ENCODE measurements at places on chromosomes 5 and 9.

DNA sequence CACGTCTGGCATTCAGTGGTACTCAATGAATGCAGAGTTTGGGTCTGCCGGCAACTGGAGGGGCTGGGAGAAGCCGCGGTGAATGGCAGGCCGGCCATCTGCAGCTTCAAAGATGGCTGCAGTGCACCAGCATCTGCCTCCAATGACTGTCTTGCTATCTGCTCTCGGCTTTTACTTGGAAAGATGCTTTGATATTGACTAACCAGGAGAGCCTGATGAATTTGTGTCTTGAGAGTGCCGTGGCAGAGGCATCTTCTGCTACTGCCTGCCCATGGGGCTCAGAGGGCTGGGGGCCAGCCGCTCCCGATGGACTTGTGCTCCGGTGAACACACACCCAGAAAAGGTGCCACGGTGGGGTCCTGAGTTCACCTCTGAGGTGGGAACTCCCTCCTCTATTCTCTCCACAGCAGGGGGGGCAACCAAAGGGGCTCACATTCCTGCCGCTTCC lies 164.5 kb downstream of the COL23A1 start:
- DNase-seq: no peak

DNA sequence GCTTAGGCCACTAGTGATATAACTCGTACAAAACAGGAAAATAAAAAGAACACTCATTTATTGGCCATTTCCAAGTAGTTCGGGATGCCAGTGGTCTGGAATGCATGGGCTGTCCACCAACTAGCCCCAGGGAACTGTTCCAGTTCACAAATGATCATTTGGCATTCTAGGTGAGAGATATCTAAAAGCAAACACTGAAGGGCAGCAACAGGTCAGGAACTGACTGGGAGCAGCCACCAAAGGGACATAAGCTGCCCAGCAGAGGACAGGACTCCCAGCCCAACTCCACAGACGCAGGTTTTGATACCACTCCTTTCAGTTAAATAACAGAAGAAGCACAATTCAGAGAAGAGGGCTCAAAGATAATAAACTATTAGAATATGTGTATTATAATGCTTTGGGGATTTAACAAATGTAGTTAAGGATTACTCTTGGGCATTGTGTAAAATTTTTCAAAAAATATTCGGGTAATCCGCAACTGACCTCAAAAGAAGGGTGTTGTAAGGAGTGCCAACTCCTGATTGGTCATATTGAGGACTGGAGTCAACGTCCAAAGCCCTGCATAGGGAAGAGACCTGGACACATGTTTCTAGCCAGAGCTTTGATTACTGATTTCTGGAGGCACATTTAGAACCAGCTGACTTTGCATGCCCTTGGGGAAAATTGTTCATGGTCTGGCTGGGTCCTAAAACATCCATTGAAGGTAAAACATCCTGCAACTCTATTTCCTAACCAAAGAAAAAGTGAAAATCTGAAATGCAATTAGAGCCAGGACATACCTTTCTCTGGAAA lies 320.0 kb downstream of the DNAH5 start:
- no peak for DNase-seq

GRCh38 chr9:98977246-98977714 lies 33.6 kb downstream of the COL15A1 start:
- no peak for DNase-seq

DNA sequence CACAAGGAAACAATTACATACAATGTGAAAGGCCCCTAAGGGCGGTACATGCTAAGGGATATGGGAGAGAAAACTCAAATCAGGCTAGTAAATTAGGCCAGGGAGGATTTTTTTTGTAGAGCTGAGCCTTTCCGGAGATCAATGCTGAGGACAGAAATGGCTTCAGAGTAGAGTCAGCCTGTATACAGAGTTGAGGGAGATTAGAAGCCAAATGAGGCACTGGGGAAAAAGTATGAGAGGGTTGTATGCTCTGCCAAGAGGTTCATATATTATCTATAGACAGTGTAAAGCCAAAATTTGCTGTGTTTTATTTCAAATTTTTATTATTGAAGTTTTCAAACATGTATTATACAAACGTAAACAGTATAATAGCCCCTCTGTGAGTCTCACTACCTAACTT lies 103.1 kb downstream of the BNC2 start:
- no peak for DNase-seq

- DNase-seq: peak; percentile 20
Measured at GRCh38 chr5:7850395-7851239, at the start of gene CFAP90. Gene CFAP90, minus strand, starts transcription at chr5:7851133. Its CDS starts 112 bp downstream, at chr5:7851021.

GRCh38 chr9:98558575-98558974 lies 150.2 kb downstream of the GABBR2 start:
- DNase-seq: no peak

GRCh38 chr5:173028811-173029327 lies 27.3 kb upstream of the CREBRF start:
- no peak for DNase-seq

DNA sequence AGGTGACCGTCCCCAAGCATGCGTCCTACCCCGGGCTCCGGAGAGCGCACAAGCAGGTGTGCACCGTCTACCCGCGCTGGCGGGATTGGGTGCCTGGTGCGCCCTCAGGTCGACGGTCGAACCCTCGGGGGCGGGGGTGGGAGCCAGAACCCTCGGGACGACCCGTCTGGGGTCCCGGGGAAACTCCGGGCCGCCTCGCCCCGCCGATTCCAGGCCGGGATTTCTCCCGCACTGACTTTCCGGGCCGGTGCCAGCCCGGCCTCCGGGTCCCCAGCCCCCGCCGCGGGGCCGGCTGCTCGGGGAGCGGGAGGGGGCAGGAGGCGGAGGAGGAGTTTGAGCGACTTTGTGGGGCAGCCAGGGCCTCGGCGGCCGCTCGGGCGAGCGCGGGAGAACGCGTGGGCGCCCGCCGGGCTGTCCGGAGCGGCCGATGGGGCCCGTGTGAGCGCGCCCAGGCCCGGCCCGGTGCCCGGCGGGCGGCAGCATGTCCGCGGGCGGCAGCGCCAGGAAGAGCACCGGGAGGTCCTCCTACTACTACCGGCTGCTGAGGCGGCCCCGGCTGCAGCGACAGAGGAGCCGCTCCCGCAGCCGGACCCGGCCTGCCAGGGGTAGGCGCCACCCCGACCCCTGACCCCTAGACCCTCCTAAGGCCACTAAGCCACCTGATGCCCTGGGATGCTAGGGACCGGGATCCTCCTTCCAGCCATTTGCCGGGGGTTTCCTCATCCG lies at the start of gene DAB2IP:
Gene DAB2IP (plus strand): TSS at position 340 of the 726 bp plus-strand sequence. CDS start 142 bp downstream, at position 482.
- no peak for DNase-seq

DNA sequence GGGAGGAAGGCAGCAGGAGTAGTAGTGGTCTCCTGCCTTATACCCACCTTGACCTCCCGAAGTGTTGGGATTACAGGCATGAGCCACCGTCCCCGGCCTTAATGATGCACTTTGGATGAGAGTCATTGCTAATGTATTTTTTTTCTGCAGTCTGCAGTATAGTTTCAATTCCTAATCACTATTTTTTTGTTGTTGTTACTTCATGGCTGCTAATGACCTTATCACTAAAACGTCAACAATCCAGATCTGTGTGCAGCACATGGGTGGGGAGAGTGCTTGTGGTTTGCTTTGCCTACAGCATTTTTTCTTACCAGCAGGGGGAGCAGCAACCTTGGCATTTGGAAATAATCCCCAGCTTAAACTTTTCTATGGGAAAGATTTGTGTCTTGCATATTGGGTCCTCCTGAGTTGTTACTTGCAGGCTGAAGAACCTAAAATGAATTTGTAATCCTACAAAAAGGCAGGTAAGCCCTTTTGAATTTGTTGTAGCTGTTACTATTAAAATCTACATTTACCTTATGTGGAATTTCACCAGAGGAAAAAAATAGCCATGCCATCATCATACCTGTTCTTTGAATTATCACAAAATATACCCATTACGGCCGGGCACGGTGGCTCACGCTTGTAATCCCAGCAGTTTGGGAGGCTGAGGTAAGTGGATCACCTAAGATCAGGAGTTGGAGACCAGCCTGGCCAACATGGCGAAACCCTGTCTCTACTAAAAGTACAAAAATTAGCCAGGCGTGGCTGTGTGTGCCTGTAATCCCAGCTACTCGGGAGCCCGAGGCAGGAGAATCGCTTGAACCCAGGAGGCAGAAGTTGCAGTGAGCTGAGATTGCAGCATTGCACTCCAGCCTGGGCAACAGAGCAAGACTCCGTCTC lies 6.3 kb upstream of the MED7 start:
- DNase-seq: peak; percentile 89

DNA sequence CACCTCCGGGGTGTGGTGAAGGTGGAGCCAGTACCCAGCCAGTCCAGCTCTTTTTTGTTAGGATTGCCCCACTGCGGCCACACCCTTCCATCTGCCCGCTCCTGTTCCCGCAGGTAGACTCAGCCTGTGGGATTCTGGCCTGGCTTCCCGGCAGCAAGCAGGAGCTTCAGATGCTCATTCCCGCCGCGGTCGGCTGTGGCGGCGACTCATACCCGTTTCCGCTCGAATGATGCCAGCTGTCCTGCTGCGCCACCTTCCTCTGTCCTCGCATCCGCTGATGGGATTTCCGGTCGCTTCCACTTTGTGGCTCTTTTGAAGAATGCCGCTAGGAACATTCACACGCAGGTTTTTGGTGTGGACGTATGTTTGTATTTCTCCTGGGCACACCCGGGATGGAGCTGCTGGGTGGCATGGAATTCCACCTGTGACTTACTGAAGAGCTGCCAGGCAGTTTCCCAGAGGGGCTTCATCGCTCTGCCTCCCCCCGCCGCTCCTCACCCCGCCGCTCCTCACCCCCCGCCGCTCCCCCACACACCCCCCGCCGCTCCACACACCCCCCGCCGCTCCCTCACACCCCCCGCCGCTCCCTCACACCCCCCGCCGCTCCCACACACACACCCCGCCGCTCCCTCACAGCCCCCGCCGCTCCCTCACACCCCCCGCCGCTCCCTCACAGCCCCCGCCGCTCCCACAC lies 60.3 kb downstream of the TENT4A start:
- DNase-seq: no peak

DNA sequence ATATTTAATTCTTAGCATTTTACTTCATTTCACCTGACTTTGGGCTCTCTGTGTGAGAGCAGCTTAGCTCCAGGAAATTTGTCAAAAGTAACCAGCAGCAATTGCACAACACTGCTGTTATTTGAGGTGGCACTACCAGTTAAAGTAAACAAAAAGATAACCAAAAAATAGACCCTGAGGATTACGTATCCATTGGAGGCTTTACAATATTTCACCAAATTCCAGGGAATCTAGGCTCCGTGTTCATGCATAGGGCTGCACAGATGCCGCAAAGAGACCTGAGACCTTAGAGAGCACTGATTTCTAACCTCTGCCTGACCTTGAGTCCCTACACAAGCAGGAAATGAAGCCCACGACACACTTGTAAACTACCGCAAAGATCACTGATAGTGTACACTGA lies 1392.7 kb upstream of the CDH6 start:
- DNase-seq: no peak

GRCh38 chr5:147832541-147832940 lies 1.1 kb upstream of the SPINK1 start:
- DNase-seq: no peak

All from stimulated activated CD4-positive, alpha-beta T cell treated with anti-CD3 and anti-CD28 coated beads, Interleukin-2, amount 100 ng/mL, for 24 hours (primary cell).